ENCODE measurements at places on chromosomes 4 and X.

DNA sequence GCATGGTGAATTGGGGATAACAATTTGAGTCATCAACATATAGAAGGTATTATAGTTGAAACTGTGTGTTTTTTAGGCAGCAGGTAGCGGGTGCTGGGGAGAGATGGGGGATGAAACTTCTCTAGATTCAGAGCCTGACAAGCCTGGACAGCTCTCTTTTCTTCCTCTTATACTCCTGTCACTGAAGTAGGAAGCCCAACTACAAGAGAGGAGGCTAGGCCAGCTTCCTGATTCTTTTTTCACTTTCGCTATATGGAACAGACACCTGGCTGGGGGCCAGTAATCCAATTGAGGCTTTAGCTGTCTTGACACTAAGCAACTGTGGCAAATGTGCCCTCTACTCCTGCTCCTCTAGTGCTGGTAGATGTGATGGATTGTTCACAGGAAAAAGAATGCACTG lies 69.2 kb downstream of the PHKA1 start:
- DNase-seq = no peak

GRCh38 chr4:87749883-87750282 lies 49.5 kb upstream of the IBSP start:
- no peak for DNase-seq

GRCh38 chrX:125203737-125204578 lies 115.7 kb upstream of the TEX13C start:
- DNase-seq = no peak

DNA sequence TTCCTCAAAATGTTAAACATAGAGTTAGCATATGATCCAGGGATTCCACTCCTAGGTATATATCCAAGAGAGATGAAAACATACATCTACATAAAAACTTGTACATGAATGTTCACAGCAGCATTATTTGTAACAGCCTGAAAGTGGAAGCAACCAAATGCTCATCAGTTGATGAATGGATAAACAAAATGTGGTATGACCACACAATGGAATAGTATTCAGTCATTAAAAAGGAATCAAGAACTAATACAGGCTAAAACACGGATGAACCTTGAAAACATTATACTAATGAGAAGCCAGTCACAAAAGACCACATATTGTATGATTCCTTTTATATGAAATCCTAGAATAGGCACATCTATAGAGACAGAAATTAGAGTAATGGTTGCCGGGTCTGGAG lies 42.7 kb upstream of the IQSEC2 start:
- no peak for DNase-seq

DNA sequence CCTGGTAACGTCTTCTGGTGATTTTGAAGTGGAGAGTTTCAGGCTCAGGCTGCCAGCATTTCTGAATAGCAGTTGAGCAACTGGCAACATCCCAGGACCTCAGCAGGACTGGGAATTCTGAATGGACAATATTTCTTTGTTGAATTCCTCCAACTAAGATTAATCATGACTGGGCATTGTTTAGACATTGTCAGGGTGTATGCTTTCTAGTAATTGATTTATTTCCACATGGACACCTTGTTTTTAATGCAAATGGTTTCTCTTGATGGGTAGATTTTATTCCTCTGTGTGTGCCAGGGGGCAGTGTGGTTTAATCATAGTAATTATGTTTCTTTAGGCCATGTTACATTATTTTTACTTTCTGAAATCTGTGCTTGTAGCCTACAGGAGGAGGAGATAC lies 1004.7 kb upstream of the LCORL start:
- no peak for DNase-seq

DNA sequence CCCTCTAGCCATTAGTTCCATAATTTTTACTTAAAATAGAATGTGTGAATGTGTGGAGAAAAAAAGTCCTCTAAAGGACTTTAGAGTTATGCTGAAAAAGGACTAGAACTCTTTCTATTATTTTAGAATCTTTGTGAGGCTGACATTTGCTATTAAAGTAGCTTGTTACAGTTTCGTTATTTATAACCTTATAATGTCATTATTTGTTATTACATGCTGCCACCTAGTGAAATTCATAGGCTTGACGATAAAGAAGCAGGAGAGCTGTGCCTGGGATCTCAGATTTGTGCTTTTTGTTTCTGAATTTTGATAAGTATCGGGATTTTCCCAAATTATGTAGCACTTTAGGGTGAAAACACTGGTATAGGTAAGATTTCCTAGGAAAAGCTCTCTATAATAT lies 38.5 kb upstream of the TAPT1 start:
- DNase-seq = peak; percentile 47

DNA sequence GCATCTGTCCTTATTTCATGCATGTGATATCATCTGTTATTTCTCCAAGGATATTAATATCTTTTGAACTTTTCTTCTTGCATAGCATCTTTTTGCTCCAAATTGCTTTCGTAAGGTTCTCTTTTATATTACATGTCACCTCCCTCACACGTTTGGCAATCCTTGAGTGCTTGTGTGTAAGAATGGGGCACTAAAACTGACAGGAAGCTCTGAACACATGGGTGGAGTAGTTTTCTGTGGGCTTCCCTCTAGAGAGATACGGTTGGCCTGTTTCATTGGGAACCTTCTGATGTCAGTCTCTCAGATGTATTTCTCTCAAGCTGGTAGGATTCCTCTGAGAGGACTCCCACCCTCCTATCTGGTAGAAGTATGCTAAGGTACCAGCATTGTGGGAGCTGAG lies 223.0 kb downstream of the MID1 start:
- no peak for DNase-seq

- DNase-seq = no peak
These were observed 1.8 kb upstream of the FAM50A start for GRCh38 chrX:154441984-154442707.

DNA sequence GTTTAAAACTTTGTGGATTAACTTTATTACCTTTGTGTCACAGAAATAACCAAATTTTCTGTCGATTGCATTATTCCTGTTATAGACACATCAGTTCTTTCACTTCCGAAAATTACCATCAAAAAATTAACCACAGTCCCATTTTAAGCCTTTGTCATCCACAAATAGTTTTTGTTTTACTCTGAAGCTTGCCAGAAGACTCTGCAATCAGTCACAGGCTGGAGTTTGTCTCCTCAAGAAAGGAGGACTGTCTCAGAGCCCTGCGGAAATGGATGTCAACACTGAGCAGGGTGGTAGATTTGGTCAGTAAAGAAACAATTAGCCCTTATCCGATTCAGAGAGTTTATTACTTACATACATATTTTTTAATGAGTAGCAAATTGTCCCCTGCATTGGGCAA lies 20.1 kb upstream of the TCEAL4 start:
- no peak for DNase-seq

- DNase-seq = no peak
These were observed 930.7 kb upstream of the HS3ST1 start for GRCh38 chr4:12359420-12359819.

DNA sequence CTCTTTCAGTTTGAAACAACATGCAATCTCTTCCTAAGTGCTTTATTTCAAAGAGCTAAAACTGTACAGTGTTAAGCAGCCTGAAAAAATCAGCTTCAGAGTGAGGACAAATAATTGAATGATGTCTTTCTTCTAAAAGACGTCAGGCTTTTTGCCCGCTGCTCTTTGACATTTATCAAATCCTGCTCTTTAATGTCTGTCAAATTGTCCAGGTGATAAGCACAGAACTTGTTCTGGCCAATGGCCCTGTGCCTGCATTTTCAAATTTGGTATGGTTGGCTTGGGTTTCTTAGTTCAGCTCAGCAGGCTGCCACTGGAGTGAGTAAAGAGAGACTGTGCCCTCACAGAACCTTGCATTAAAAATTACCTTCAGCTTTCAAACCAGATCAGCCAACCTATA lies 712.9 kb upstream of the LCORL start:
- DNase-seq = no peak

DNA sequence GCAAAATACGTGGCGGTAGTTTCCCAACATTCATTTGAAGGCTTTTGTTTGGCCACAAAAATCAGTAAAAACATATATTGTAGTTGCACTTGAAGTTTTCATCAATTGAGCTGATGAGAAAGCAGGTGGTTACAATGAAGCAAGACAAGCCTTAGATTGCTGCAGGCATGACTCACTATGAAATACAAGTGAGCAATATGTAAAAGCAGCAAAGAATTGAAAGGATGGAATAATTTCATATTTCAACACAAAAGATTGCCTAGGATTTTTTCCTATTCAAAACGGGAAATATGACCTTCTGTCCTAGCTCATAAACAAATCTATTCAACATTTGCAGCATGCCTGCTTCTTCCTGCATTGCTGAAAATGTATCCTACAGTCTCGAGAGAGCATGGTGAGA lies 190.9 kb upstream of the BANK1 start:
- no peak for DNase-seq

GRCh38 chrX:102959471-102959870 lies 22.4 kb downstream of the RAB40AL start:
- DNase-seq = no peak

DNA sequence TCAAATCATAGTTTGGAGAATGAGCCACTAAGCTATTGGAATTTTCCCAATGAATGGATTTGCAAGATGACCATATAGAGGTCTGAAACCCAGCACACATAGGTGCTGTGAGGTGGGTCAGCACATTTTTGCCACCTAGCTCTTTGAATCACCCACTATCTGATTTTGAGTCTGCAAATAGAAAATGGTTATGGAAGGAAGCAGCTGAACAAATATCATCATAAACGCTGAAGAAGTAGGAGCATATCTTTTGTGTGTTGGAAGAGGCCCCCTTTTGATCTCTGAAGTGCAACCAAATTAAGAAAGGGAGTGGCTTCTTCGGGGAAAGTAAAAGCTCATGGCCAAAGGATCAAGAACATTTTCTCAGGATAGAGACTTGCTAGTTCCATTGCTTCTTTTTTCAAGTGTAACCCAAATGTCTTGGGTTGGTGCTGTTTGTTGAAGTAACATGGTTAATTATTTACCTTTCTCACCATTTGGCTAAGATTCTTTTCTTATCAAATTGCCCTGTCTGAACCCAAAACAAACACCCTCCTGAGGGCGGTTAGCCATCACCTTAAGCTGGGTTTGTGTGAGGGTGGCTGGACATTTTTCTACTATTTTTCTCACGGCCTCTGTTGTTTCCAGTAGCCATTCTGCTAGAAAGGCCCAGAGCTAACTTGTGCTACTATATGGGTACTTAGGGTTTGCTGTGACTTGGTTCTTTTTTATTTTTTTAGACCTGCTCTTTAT lies 18.4 kb upstream of the SORBS2 start:
- no peak for DNase-seq

DNA sequence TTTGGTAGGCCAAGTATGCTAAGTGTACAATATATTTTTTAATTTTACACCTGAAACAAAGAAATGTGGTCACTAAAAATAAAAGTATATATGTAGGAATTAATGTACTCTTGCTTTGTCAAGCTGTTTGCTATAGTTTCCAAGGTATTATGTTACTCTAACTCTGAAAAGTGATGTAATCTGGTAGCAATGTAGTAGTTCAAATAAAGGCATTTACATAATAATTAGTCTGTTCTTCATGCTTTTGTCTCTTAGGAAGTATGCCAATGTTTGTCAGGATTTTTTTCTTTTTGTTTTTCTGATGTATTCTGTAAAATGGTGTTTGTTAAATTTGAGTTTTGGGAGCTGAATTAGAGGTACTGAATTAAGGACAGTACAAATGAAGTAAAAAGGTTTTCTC lies 89.5 kb downstream of the PLS3 start:
- no peak for DNase-seq

GRCh38 chrX:119970574-119970973 lies 27.0 kb upstream of the NKAP start:
- DNase-seq = no peak

DNA sequence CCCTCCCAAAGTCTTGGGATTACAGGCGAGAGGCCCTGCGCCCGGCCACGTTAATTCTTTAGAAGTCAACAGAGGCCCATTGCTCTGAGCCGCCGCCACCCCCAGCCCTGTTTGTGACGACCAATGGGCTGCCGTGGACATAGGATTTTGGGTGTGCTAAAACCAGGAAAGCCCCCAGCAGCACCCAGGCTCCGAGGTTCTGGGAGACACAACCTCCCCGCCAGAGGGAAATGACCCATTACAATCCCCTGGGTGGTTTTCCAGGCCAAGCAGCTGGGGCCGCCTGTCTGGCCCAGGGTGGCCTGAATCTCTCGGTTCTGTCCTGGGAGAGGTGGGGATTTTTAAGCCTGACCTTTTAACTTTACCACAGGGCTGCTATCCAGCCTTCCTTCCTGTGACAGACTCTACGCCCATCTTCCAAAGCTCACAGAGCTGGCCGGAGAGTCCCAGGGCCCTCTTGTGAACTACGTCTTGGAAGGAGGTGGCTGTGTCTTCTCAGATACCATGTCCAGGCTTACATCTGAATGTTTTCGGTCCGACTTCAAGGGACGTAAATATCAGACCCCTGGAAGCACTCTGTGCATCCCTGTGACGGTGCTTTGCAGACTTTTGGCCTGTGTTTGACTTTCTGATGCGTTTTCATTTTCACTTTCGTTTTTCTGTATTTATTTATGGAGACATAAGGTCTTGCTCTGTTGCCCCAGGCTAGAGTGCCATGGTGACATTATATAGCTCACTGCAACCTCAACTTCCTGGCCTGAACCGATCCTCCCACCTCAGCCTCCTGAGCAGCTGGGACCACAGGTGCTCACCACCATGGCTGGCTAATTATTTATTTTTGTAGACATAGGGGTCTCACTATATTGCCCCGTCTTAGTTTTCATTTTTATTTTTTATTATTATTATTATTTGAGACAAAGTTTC lies 36.0 kb downstream of the P2RY8 start:
- no peak for DNase-seq

DNA sequence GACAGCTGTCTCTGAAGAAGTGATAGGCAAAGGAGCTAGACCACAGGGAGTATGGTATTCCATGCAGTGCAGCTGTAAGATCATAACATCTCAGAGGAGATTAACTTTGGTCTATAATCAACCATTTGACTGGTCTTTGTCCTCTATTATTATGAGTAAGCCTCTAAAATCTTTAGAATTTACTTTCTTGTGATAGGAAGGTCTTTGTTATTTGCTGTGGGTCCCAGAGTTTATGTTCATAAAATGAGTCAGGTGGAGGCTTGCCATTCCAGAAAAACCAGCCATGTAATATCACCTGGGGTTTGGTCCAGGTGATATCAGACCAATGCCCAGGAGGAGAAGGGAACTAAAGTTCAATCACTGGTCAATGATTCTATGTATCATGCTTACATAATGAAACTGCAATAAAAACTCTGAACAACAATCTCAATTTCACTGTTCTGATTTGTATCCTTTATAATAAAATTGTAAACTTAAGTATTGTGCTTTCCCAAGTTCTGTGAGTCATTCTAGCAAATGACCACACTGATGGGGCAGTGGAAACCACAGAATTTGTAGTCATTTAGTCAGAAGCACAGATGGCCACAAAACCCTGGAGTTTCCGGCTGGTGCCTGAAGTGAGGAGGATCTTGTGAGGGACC lies 239.6 kb upstream of the TRAM1L1 start:
- no peak for DNase-seq

- DNase-seq = peak; percentile 44
These were observed 27.0 kb downstream of the EIF2S3 start for GRCh38 chrX:24081661-24082154.

DNA sequence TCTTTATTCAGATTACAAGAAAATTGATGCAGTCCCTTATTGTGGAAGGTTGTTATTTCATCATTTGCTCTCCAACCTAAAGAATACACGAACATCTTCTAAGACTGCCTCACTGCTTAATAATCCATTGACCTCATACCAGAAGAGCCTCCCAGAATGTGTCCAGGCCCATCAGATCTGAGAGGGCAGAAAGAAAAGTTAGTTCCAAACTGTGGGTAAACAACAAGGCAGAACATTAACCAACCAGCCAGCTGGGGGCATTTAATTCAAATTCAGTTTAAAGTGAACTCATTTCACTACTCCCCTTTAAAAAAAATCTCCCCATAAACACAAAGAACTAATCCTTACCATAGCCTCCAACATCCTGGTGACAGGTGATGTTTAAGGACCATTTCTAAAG lies 13.8 kb downstream of the GPC4 start:
- no peak for DNase-seq

GRCh38 chr4:82903737-82904136 lies 3.2 kb downstream of the THAP9 start:
- no peak for DNase-seq

Data from CD4-positive, alpha-beta memory T cell (primary cell).